ENCODE measurements at places on chromosomes 6 and 20. TPM values are rescaled to one million over a fixed set of nuclear protein-coding genes. Genes with fewer than 3 reads are reported as not detected.
A peak's percentile ranks its signal among the peaks of the same experiment; 100 is the strongest.

DNA sequence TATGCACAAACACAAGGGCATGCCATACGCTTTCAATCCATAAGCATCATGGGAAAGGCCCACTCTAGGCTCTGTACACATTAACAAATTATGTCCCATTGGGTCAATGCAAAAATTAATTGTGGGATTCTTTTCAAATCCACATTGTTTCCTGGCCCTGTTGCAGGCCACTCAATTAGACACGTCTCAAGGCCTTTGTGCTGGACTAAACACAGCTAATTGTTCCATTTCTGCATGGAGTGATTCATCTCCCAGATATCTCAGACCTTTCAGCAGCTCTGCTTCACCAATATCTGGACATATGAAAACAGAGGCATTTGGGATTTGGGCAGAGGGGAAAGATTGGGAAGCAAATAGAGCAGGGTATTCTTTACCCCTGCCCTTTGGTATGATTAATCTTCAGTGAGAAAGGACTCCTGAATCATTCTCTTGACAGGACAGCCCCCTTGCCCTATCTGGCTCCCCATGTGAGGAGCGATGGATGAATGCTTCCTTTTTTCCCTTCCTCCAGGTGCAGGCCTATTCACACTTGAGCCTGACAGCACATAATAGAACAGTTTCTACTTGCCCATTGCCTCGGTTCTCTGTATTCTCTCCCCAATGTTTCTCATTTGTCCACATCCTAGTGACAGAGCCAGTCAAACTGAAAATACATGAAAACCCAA, 547.6 kb downstream of the HAO1 start:
- H3K36me3 ChIP-seq: no peaks in the 10 kb centered on the region
- H3K4me3 ChIP-seq: no peak overlapping the region
- H3K4me1 ChIP-seq: no peaks in the 10 kb centered on the region
- H3K27me3 ChIP-seq: no peaks in the 10 kb centered on the region
- no peak for DNase-seq

DNA sequence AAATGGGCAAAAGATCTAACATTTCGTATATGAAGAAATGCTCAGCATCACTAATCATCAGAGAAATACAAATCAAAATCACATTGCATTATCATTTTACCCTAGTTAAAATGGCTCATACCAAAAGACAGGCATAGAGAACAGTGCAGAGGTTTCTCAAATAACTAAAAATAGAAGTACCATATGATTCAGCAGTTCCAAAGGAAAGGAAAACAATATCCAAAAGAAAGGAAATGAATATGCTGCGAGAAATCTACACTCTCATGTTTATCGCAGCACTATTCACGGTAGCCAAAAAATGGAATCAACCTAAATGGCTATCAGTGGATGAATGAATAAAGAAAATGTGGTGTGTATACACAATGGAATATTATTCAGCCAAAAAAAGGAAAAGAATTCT, 63.5 kb downstream of the VTA1 start:
- H3K27me3 ChIP-seq: no peaks in the 10 kb centered on the region
- no peaks in the 10 kb centered on the region for H3K4me1 ChIP-seq
- no peak for DNase-seq
- no peak overlapping the region for H3K4me3 ChIP-seq
- H3K27ac ChIP-seq: no peak overlapping the region
- H3K36me3 ChIP-seq: peaks cover 75% of the 10 kb centered on the region

DNA sequence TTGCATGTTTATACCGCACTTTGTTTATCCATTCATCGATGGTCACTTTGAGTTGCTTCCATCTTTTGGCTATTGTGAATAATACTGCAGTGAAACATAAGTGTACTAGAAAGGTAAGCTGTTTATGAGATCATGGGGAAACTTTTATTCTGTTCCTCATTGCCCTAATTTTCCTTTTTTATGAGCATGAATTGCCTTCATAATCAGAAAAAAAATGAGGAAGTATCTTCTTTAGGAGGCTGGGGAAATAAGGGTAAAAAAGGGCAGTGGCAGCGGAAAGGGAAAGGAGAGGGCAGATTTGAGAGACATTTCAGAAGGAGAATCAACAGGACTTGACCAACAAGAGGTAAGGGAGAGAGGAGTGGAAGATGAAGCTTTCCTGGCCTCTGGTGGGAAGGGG, 14.3 kb upstream of the SERINC3 start:
- peaks cover 5% of the 10 kb centered on the region for H3K4me1 ChIP-seq
- no peak for DNase-seq

Gene MRAP2
- total RNA-seq: not detected

- H3K4me1 ChIP-seq: peaks cover 48% of the 10 kb centered on the region
- H3K36me3 ChIP-seq: peaks cover 5% of the 10 kb centered on the region
- no peak for DNase-seq
- no peaks in the 10 kb centered on the region for H3K27me3 ChIP-seq
- no peak overlapping the region for H3K4me3 ChIP-seq
- no peak overlapping the region for H3K27ac ChIP-seq
Measured at GRCh38 chr6:13766201-13766634, 48.1 kb downstream of the MCUR1 start.

GRCh38 chr6:137867685-137868509, 838 bp downstream of the TNFAIP3 start:
- no peaks in the 10 kb centered on the region for H3K27me3 ChIP-seq
- peaks cover 37% of the 10 kb centered on the region for H3K4me1 ChIP-seq
- peak; percentile 47 for DNase-seq

Gene NR2E1
- total RNA-seq: not detected

GRCh38 chr6:132614554-132614953, 9.5 kb downstream of the TAAR2 start:
- no peak for DNase-seq
- no peaks in the 10 kb centered on the region for H3K36me3 ChIP-seq
- no peak overlapping the region for H3K27ac ChIP-seq
- peak overlapping the region; percentile 28 for H3K4me3 ChIP-seq
- H3K4me1 ChIP-seq: peaks cover 3% of the 10 kb centered on the region

Gene TREM2
- total RNA-seq: not detected

- peaks cover 40% of the 10 kb centered on the region for H3K4me1 ChIP-seq
- no peak overlapping the region for H3K4me3 ChIP-seq
- peaks cover 37% of the 10 kb centered on the region for H3K27me3 ChIP-seq
- H3K27ac ChIP-seq: no peak overlapping the region
- no peaks in the 10 kb centered on the region for H3K36me3 ChIP-seq
- DNase-seq: no peak
Measured at GRCh38 chr6:16950302-16950701, 151.5 kb upstream of the STMND1 start.

DNA sequence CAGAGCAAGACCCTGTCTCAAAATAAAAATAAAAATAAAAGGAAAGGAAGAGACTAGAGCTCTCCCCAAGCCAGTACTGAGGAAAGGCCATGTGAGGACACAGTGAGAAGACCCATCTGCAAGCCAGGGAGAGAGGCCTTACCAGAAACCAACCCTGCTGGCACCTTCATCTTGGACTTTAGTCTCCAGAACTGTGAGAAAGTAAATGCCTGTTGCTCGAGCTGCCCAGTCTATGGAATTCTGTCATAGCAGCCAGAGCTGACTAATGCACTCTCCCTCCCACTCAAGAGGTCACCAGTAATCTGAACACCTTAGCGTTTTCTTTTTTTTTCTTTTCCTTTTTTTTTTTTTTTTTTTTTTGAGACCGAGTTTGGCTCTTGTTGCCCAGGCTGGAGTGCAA, 7.3 kb upstream of the PRPH2 start:
- no peak overlapping the region for H3K27ac ChIP-seq
- no peak overlapping the region for H3K4me3 ChIP-seq
- no peak for DNase-seq
- no peaks in the 10 kb centered on the region for H3K36me3 ChIP-seq

DNA sequence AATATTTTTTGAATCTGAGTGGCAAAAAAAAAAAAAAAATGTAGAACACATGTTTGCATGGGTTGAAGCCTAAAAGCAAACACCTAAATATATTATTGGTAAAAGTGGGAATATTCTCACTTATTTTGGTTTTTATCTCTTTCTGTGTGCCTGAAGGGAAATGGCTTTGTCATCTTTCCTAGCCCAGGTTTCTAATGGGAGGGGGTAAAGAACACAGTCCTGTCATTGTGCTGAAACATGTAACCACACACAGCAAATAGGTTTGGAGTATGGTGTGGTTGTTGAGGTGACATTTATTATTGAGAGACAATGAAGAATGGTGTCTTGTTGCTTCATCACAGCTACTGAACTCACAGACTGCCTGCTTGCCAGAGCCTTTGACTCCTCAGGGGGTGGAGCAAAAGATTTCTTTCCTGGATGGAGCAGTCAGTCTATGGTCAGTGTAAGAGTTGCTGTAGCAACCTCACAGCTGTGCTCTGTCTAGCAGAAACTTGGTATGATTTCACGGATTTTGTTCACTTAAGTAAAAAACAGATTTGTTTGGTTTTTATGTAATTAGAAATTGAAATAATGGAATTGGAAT, 70.2 kb downstream of the CEP57L1 start:
- DNase-seq: no peak
- no peaks in the 10 kb centered on the region for H3K27me3 ChIP-seq
- no peak overlapping the region for H3K27ac ChIP-seq
- no peaks in the 10 kb centered on the region for H3K4me1 ChIP-seq
- H3K36me3 ChIP-seq: peaks cover 13% of the 10 kb centered on the region

Gene DEFB132
- not detected for total RNA-seq

Measured in activated T-helper 2 cell treated with anti-CD3 and anti-CD28 coated beads, Interferon-gamma antibody, Interleukin-2, Interleukin-4, amounts not matched to agents 10 μg/mL and 5 μg/mL and 100 μg/mL, durations not matched to agents 14 hours and 24 hours and 36 hours (primary cell).